Stimulated activated CD4-positive, alpha-beta T cell treated with anti-CD3 and anti-CD28 coated beads, TNF-alpha, amount 100 ng/mL, for 1 hour (primary cell): ENCODE measurements at places on chromosomes 7 and 10.

- DNase-seq = no peak
These were observed 6.6 kb upstream of the TPK1 start for GRCh38 chr7:144842377-144842851.

DNA sequence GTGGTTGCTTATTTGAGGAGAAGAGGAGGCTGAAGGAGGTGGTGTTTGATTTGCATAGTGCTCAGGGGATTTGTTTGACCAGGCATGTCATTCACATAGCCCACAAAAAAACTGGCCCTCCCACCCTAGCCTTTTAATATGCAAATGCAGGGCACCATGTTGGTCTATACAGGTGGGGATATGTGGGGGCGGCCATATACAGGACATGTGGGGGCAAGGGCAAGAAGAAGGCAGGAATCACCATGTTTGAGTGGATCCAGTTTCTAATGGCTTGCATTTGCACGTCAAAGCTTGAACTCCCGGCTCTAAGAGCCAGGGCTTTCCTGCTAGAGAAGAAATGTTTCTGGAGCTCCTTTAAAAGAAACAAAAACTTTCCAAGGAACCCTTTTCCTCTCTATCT is 541.0 kb downstream of the ZWINT start:
- no peak for DNase-seq

DNA sequence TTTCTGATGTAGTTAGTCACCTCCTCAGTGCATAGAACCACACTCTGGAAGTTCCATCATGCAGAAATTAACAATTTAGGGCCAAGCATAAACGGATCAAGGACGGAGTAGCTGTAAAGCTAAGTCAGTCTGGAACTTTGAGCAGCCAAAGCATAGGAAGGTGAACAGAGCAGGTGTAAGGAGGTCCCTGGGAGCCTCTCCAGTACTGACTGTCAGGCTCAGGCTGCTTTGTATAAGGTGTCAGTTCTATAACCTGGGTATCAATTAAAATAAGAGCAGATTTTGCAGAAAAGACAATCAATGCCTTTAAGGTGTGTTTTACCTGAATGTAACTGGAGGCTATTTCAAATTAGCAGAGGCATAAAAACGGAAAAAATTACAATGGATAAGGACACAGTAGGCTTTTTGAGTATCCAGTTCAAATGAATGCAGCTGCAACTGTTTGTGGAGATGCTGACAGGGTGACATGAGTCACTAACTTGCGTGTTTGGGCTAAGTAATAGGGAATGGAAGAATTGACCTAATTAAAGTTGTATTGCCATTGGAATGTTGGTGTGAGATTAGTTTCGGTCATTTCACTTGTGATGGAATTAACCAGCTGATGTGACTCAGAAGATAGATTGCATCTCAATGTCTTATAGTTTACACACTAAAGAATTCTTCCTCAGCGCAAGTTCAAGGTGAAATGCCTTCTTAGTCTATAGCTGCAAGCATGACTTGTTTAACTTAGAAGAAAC is 417.9 kb upstream of the CNTNAP2 start:
- no peak for DNase-seq

- DNase-seq = no peak
These were observed 994 bp downstream of the SLC25A28 start for GRCh38 chr10:99619090-99619800.

DNA sequence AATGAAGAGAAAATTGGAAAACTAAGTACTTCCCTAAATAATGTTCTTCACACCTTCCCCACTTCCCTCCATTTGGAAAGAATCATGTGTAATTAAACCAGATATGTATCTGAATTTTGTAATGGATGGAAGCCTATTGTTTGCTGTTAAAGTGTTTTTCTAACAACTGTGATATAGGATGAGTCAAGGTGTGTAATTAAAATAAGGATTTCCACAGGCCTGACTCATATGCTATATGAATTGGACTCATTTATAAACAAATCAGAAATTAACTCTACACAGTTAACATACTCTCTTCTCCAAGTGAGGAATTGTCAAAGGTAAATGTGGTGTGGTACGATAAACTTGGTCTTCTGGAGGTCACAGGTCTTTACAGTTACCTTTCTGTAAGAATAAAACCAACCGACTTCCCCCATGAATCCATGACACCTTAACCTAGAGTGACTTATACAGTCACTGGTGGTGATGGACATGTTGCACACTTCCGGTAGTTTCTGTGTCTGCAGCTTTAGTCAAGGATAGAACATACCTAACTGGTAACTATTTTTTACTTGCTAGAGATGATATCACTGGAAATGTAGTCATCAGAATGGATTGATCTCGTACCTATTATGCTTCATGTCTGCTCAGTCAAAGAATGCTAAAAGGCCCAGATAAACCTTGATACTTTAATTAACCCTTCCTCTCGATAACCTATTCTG is 12.8 kb downstream of the PNLIPRP3 start:
- no peak for DNase-seq
